SK-N-SH (cell line): ENCODE measurements at places on chromosomes 16 and 17. TPM values are rescaled to one million over a fixed set of nuclear protein-coding genes. Genes with fewer than 3 reads are reported as not detected.
A peak's percentile ranks its signal among the peaks of the same experiment; 100 is the strongest.

GRCh38 chr16:83913245-83913633 is 14.3 kb downstream of the MLYCD start:
- no peak for DNase-seq

Gene LLGL2
- 4.4 and 6.7 TPM in 2 replicates for polyA plus RNA-seq

DNA sequence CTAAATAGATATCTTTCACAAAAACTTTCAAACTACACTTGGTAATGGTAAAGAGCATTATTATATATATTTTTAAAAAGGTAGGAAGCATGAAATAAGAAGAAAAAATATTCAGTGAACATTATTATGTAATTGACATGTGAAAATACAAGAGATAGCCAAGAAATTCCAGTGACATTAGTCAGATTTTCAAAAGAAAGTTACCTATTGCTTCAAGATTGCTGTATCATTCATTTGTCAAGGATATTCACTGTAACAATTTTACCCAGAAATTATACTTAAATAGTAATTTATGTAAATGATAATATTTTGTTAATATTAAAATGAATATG is 350.2 kb downstream of the KIF2B start:
- no peak for DNase-seq

DNA sequence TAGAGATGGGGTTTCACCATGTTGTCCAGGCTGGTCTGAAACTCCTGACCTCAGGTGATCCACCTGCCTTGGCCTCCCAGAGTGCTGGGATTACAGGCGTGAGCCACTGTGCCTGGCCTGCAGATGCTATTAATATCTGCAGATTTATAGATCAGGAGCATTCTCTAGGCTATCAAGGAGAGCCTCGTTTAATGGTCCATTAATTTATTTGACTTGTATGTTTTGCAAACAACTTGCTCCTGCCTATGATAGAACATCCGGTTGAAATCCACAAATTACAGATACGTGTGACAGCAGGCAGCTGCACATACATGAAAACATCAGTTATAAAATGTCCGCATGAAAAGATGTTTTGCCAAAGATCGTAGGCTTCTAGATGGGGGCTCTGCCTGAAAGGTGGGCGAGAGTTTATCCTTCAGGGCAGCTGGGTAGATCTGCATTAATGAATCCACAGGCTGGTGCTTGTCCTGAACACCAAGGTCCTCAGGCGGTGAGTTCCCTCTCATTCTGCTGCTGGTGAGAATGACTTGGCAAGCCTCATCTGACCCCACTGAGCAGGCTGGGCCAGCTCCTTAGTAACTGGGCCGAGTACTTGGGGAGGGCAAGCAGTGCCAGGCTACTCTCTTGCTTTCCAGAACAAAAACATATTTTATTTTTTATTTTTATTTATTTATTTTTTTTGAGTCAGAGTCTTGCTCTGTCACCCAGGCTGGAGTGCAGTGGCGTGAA is 37.1 kb upstream of the MGAT5B start:
- no peak for DNase-seq

DNA sequence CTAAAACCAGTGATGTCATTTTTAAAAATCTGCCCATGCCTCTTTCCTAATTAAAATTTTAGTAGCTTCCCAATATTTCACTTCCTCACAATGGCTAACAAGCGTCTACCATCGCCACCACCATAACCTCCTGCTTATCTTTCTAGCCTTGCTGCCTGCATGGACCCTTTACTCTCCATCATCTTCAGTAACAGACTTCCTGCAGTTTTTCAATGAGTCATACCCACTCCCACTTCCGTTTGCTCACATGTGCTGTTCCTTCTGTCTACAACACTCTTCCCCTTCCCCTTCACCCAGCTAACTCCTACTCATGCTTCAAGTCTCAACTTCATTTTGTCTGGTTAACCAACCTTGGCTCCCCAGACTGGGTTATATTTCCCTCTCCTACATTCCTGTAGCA is 12.8 kb upstream of the SKAP1 start:
- DNase-seq, result no peak

Gene CHST5
- 0.18 and 0.49 TPM in 2 replicates for polyA plus RNA-seq

- DNase-seq, result no peak
Measured at GRCh38 chr17:82296511-82297279, 20.7 kb downstream of the CD7 start.

Gene IRX3
- polyA plus RNA-seq, result 4.1 and 7.1 TPM in 2 replicates

GRCh38 chr17:73528679-73529078 is 115.6 kb downstream of the SDK2 start:
- no peak for DNase-seq

GRCh38 chr17:72692676-72693075 is 399.8 kb downstream of the SLC39A11 start:
- peak; percentile 37 for DNase-seq

GRCh38 chr17:3512505-3513171 is 36.8 kb downstream of the ASPA start:
- no peak for DNase-seq

Gene CES3
- 1.4 and 1.8 TPM in 2 replicates for polyA plus RNA-seq

DNA sequence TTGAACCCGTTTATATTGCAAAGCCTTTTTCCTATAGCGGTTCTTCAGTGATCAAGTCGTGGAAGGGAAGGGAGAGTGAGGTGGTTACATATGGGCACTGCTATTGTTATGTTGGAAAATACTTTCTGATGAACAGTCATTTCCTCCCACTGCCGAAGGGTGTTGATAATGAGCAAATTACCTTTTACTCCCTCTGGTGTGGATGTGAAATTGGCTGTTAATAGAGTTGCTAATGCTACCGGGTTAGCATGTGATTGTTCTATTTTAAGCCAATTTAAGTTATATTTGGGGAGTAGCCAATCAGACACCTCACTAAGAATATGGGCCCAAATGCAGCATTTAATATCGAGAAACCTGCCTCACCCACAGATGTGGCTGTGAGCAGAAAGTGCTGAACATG is 15.6 kb upstream of the PMFBP1 start:
- no peak for DNase-seq
